ENCODE measurements at places on chromosomes 5 and 9. TPM values are rescaled to one million over a fixed set of nuclear protein-coding genes. Genes with fewer than 3 reads are reported as not detected.
A peak's percentile ranks its signal among the peaks of the same experiment; 100 is the strongest.

The INSL4 gene
- not detected for total RNA-seq

The FOXD4L5 gene
- not detected for total RNA-seq

The PCDHGA8 gene
- 2.3 TPM for total RNA-seq

The ALDH7A1 gene
- 35.6 TPM for total RNA-seq

The GTF3C5 gene
- 72.7 TPM for total RNA-seq

The MLANA gene
- not detected for total RNA-seq

The PTGER4 gene
- total RNA-seq = 55.1 TPM

The SLC46A2 gene
- not detected for total RNA-seq

The TUSC1 gene
- 19.4 TPM for total RNA-seq

The PARP8 gene
- 4.5 TPM for total RNA-seq

DNA sequence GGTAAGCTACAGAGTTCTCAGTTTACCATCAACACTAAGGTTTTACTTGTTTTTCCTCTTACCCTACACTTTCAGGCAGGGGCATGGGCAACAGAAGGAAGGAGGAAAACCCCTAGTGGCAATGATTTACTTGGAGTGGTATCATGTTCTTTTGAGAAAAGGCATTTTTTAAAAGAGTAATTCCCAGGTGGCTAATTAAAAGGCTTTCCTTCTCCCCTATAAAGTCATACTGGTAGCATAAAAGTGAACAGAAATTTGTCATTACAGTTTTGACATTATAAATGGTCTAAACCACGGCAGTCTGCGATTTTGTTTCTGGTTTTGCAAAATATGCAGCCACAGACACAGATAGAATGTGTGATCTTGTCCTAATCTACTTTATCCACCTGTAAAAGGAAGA, 30.9 kb upstream of the OR2K2 start:
- DNase-seq = no peak

- DNase-seq = no peak
These were observed 5.5 kb downstream of the EPB41L4A start for GRCh38 chr5:112413611-112414010.

- no peak for DNase-seq
These were observed 139.2 kb downstream of the GABBR2 start for GRCh38 chr9:98569491-98569890.

DNA sequence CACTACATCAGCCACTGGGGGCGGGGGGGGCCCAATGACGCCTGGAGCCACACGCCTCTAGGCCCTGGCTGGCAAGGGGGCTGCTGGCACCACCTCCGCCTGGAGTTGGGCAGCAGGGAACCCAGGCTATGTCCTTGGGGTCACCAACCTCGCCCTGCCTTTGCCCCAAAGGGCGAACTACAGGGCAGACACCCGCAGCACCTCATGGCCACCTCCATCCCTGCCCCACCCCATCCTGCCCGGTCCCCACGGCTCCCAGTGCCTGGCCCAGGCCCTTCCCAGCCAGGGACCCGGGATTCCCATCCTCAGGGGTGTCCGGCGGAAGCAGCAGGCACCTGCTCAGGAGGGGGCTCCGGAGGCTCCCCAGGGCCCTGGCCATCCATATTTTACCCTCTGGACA, 37.0 kb downstream of the NACC2 start:
- DNase-seq = no peak

DNA sequence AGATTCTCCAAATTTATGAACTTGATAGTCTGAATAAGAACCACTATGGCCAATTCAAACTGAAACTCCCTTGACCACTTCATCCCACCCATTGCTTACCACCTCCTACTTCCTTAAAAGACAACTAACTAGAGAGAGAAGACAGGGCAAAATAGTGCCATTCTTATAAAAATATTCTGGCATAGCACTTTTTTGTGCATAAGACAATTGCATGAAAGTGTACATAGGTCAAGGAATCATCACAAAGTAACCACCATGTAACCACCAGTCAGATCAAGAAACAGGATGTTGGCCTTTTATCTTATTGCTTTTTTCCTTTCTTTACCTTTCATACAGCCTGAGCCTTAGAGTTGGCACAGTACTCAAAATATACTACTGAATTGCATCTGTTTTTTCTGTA, 8.1 kb upstream of the ARSB start:
- no peak for DNase-seq

GRCh38 chr5:16791036-16791705, 144.9 kb downstream of the MYO10 start:
- DNase-seq = peak; percentile 55

- DNase-seq = peak; percentile 18
These were observed 232.3 kb upstream of the TBCA start for GRCh38 chr5:78008356-78008967.

GRCh38 chr5:118258223-118258622, 730.1 kb downstream of the DTWD2 start:
- DNase-seq = no peak

DNA sequence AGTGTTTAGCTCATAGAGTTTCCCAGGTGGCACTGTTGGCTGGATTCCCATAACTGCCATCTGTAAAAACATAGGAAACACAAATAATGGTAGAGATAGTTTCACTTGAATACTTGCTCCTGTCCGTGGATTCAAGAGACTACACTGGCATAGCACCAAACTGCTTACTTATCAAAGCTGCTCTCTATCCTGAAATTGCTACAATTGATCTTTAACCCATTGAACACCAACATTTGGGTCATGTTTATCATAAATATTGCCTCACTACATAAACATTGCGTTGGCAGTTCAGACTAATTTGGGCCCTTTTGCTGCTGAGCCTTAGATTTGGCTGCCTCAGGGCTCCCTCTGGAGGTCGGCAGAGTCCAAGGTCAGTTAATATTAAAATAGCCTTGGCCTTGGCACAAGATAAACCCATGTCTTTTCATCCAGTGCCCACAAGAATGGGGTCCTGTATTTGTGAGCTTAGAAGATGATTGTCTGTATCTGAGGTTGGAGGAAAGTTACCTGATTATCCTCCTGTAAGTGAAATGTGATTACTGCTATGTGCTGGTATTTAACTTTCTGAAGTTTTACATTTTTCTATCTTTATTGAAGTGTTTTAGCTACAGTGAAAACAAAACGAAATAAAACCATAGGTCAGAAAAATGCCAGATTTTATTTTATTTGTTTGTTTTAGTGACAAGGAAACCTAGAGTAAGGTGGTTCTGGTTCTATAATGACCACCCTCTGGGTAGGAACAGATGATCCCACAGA, 4.0 kb upstream of the RANBP3L start:
- DNase-seq = peak; percentile 22

- DNase-seq = no peak
These were observed 190.1 kb downstream of the TMEM232 start for GRCh38 chr5:110536120-110537115.

- no peak for DNase-seq
These were observed 65.3 kb downstream of the MARCHF3 start for GRCh38 chr5:126965061-126965475.

- DNase-seq = no peak
These were observed 42.5 kb upstream of the GLRX start for GRCh38 chr5:95864944-95865504.

- DNase-seq = peak; percentile 92
These were observed 59.4 kb upstream of the GNA14 start for GRCh38 chr9:77707383-77708063.

DNA sequence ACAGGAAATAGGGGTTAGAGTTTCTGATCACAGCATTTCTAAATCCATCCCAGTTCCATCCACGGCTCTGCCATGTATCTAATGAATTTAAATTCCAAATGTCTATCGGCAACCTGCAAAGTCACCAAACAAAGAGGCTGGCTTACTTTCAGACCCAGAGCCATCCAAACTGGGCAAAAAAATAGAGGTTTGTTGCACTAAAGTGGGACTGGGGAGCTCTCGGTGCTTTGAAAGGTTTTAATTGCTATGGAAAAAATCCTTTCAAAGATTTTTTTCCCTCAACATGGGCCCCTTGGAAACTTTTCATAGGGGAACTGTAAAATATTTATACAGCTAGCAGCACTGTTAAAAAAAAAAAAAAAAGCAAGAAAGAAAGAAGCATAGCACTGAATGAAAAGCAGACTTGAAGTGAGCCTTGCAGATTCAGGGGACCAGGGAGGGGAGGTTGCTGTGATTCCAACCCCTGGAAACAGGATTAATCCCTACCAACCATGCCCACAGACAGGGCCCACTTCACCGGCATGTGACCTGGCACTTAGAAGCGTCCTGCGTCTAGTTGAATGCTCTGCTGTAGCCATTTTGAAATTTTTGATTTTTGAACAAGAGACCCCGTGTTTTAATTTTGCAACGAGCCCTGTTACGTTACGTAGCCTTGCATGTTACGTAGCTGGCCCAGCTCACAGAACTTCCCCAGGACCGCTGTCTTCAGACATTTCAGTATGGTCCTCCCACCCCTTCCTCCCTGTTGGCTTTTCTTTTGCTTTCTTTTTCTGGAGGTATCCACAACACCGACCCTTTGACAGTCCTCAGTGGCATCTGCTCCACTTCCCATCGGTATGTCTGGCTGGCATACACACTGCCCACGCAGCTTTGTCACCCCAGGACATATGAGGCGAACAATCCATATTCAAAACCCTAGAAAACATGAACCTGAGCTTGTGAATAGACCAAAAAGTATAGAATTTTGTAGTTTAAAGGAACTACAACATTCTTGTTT, 105.3 kb upstream of the NFIB start:
- DNase-seq = no peak

- no peak for DNase-seq
These were observed 23.3 kb downstream of the ELL2 start for GRCh38 chr5:95938347-95938746.

DNA sequence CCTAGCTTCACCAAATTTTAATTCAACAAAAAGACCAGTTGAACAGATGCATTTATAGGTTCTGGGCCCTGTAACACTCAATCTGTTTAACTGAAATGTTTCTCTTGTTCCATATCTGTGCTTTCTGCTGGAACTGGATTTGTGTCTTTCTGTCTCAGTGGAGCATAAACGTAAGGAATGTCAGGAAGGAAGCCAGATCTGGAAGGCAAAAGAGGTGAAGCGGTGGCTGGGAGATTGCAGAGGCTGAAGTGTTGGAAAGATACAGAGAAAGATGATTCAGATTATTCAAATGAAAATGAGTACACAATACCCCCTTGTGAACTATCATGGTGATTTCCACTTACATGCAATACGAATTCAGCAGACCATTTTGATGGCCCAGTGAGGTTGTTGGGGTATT, 406.8 kb downstream of the BRINP1 start:
- DNase-seq = no peak

- no peak for DNase-seq
These were observed 11.6 kb downstream of the FANCC start for GRCh38 chr9:95305770-95306492.

DNA sequence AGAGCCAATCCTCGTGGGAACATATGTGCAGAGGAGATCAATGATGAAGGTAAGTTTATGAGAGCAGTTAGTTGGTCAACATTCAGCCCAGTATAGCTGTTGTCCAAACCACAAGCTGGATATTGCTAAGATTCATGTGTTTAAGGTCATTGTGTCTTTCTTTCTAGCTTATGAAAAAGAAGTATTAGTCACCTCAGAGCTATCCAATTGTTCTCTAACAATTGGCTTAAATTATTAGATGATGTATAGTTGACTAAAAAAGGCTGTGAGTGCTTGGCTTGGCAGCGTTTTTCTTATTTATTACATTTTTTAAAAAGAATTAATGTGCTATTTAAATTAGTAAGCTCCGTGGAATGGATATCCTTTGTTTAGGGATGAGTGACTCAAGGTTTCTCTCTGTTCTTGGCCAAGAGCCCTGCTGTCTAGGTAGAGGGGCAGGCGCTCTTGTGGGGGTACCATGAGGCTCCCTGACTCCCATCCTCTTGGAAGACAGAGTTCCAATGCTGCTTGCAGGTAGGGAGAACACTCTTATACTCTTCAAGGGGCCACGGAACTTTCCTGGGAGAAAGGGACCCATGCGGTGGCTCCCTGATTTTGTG, 487.4 kb downstream of the IRX1 start:
- DNase-seq = no peak

DNA sequence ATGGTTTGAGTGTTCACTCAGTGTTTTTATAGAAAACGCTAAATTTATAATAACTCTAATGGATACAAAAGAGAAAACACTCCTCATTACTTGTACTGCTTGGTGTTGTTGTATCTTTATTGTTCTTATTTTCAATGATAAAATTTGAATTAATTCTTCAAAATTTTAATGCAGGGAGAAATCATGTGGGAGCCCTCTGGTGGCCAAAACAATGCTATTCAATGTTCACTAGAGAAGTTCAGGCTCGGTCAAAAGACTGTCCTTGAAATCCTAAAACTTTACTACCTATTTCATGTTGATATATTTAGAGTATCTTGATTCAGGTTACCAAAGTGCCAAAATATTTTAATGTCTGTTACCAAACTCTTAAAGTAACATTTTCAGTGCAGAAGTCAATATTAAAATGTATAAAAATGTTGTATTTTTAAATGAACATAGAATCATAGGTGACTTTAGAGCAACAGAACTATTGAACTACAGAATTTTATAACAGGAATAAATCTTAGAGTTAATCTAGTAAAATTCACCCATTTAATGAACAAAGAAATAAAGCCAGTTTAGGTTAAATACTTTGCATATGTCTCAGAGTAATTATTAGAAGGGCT, 1259.8 kb downstream of the PTPRD start:
- DNase-seq = no peak

GRCh38 chr5:1264211-1264610, 30.7 kb downstream of the TERT start:
- no peak for DNase-seq

DNA sequence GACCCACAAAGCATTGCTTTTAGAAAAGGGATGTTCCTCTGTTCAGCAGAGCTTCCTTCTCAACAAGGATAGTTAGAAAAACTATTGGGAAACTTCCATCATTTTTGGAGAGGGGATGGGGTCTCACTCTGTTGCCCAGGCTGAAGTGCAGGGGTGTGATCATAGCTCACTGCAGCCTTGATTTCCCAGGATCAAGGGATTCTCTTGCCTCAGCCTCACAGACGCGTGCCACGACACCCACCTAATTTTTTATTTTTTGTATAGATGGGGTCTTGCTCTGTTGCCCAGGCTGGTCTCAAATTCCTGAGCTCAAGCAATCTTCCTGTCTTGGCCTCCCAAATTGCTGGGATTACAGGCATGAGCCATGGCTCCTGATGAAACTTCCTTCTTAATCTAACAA, 34.8 kb downstream of the PHAX start:
- no peak for DNase-seq

- DNase-seq = no peak
These were observed 21.2 kb downstream of the TXNDC8 start for GRCh38 chr9:110316261-110317075.

GRCh38 chr5:36658038-36658756, 51.8 kb downstream of the SLC1A3 start:
- no peak for DNase-seq

DNA sequence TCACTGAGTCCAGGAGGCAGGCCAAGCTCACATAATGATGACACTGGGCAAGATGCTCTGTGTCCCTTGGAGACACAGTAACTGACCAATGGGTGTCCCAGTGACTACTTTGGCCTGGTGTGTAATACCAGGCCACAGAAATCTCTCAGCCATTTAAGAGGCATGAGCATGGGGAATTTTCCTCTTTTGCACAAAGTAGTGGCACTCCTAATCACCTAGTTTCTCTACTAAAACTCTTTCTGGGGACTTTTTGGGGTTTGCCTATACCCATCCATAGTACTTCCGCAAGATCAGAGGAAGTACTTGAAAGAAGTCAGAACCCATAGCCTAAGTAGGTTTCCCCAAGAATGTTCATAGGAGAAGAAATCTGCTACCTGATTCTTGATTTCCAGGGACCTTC, 161.9 kb downstream of the ARSB start:
- DNase-seq = no peak

Data from glomerular endothelial cell (primary cell).